ENCODE measurements at places on chromosomes 12 and 14.

DNA sequence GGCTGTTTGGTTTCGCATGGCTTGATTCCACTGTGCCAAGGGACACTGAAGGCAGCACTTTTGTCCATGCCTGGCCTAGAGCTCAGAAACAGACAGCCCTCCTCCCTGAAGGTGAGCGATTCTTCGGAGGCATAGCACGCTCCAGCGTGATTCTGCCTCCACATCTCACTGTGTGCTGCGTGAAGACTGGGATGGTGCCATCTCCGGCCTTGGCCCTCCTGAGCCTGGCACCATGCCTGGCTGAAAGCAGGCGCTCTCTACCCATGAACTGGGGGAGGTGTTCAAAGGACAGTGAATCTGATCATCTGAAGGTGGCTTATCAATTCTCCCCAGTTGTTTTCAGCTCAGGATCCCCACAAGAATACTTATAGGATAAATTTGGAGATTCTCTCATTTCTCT is 187.4 kb downstream of the TTC7B start:
- no peak for DNase-seq

DNA sequence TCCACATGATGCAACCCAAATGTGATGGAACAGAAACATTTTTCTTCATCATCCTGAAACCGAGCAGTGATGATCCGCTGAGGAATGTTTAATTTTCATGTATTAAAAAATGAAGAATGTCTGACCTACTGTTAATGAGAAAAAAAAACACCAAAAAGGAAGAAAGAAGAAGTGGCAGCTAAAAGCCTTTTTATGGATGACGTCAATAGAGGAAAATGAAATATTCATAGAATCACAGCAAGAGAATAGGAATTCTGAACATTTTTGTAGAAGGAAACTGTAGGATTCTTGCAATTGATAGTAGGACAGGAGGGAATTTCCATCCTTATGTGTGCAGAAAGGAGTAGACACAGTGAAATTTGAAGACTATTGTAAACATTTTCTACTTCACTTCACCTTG is 112.9 kb downstream of the PRKCH start:
- DNase-seq = no peak

DNA sequence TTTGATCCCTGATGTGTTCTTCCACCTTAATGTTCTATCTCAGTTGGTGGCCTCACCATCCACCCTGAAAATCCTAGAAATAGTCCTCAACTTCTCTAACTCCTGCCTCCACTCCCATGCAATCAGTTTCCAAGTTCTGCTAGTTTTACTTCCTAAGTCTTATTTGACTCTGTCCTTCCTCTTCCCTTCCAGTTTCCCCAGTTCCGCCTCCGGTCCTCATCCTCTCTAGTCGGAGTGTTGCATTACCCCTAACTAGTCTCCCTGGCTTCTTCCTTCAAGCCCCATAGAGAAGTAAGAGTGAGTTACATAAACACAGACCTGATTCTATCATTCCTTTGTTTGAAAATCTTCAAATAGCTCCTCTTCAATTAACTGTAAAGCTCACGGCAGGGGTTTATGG is 236.5 kb downstream of the GXYLT1 start:
- no peak for DNase-seq

GRCh38 chr12:128852885-128853599 is at the start of gene GLT1D1:
TSS of gene GLT1D1 (plus strand) at chr12:128853478. CDS start at chr12:128853582, 104 bp downstream.
- no peak for DNase-seq

GRCh38 chr12:1797991-1798640 is 22.2 kb upstream of the LRTM2 start:
- DNase-seq = no peak

DNA sequence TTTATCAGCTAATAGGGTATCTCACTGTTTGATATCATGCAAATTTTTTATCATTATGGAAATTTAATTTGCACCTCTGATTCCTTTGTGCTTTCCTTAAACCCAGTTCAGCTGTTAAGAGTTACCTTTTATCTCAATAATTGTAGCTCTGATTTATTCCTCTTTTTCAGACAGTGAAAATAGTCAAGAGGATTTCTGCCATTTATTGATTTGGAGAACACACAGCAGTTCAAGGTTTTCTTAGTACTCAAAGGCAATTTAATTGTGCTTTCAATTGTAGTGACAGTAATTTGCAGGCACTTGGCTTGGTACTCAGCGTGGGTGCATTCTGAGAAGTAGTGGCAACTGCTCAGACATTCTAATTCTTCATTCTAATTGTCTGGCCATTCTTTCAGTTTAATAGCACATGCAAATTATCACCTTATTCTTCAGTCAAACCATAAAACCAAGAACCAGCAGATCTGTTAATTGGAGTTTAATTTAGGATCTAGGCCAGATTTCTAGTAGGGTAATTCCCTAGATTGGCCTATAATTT is 709.3 kb downstream of the RPS29 start:
- no peak for DNase-seq

DNA sequence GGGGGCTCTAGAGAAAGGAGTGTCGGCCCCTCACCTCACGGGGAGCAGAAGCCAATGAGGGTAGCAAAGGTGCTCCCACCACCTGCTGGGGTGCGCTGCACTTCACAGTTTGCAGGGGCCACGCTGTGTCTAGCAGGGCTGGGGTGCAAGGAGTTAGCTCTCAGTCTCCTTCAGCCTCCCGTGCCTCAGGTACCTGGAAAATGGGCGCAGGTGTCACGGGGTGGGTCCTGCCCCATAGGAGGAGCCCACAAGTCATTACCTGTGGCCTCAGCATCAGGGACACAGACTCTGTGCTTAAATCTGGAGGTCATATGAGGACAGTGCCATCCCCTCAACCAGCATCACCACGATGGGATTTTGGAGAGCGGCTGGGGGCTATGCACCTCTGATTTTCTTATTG is 326.7 kb downstream of the ADGRD1 start:
- no peak for DNase-seq

GRCh38 chr14:99186956-99187690 is 84.9 kb downstream of the BCL11B start:
- no peak for DNase-seq

DNA sequence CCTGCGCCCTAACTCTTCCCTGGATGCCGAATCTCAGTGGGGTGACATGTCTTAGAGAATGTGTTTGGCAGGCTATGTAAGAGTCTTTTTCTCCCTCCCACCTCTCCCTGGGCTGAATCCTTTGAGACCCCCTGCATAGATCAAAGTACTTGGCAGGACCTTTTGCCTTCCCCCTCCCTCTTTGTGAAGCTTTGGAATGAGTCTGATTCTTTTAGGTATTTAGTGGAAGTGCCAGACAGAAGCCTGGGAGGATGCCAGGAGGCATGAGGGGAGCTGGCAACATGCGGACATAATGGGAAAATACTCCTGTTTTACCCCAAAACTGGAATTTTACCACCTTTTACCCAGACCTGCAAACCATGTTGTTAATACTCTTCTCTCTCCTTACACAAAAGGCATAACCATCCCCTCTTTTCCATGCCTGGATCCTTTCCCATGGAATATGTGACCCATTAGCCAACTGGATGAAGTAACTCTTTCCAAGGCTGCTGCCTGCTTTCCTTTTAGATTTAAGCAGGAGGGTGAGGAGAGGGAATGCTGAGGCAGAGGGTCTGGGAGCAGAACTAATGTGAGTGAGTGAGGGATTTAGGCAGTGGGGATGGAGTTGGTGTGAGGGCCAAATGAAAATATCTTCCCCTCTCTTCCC is 41.7 kb downstream of the TTLL5 start:
- DNase-seq = no peak

DNA sequence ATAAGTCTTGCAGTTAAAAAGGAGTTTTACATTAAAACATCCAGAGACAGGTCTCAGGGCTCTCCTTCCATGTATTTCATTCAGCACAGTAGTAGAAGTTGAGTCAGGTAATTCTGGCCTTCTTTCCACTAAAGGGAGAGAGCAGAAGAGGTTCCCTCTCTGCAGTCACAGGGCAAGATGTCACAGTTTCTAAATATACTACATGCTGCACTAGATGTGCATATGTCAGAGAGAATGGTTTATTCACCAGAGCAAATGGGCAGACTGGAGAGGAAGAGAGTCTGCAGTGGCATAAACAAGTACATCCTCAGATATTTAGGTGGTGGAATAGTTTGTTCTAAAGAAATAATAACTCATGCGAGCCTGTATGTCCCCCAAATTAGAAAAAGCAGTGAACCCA is 132.0 kb downstream of the KICS2 start:
- no peak for DNase-seq
